ENCODE measurements at places on chromosomes 12 and 14.

GRCh38 chr12:6563448-6564050, 4.5 kb downstream of the NOP2 start:
- DNase-seq, result no peak

GRCh38 chr12:71857657-71858056, 18.1 kb downstream of the TBC1D15 start:
- DNase-seq, result no peak

DNA sequence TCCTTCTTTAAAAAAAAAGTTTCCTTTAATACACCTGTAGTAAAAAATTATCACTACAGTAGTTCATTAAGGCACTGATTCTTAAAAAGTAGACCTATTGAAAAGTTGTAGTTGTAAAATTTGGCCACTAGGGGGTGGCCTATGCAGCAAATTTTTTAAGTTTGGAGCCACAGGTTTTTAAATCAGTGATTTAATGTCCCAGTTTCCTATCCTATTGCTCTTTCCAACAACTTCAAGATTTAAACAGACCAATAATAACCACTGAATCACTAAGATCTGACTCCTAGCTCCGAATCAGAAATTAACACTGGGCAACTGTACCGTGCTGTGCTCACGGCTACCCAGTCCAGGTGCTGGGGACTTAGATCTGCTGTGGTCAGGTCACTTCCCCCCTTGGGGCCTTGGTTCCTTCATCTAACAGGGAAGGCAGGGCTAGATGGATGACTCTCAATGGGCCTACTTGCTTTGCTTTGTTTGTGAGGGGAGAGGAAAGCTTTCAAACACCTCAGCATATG, 279.3 kb downstream of the MED13L start:
- no peak for DNase-seq

DNA sequence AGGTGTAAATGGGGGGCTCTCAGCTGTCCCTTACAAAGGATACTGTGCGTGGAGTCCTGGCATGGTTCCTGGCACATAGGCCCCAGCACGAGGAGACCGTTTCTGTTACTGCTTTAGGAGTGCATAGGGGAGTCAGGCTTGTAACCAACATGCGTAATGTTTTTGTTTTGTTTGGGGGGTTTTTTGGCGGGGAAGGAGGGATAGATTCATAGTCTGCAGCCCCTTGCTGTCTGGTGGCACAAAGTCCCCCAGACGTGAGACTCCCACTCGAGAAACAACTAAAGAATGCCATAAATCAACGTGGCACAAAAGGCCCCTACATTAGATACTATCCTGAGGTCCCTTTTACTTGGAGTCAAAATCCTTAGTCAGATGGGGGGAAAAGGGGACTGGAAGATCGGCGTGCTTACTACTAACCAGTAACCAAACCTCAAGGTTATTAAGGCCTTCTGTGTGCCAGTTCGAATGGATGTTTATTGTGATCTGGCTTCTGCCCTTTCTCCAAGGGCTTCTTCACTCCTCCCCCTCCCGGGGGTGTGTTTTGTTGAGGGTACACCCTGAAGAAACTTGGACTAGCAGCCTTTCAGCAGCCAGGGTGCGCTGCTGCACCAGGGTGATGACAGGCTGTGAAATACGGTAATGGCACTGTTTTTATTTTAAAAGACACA, 874 bp downstream of the ISCU start:
- peak; percentile 78 for DNase-seq

DNA sequence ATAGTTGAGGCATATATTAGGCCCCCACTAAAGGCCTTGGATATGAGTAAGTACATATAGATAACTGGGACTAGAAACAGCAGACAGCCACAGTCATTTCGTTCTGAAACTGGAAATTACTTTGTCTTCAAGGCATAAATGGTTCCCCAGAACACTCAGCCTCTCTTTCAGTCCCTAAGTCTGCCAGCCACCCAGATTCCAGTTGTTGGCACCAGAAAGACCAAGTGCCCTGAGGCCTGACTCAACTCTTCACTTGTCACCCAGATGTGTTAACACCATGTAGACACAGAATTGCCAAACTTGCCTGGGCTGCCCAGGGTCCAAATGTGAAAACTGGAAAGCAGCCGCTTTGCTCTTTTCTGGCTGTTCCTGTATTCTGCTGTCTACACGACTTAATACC, 3.0 kb upstream of the LGALS3 start:
- no peak for DNase-seq

DNA sequence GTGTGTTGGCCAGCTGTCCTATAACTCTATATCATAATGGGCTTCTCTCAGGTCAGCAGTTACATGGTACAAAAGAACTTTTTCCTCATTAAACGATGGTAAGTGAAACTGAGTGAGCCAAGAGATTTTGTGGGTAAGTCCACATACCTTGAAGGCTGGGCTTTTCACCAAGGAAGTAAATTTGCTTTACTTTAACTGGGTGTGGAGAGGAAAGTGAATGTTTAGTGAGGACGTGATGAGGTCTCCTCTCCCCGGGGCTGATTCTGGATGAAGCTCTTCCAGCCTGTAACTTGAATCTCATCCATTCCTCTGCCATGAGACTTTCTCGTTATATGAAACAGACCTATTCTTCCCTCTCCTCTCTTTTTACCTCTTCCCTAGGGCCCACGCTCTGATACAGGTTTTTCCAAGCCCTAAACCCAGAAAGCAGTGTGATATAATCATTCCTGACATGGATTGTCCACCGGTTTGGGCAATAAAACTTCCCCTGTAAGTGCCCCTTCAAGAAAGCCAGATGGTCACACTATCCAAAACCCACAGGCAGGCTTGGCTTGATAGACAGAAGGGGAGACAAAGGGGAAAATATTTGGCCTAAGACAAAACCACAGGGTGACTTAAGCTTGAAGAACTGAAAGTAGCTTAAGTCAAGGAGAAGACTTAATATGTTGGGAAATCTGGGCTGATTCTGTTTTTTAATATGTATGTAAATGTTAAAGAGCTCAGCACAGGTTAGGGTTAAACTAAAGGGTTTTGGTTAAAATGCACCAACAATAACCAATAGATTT, 50.3 kb downstream of the CIT start:
- DNase-seq, result no peak

GRCh38 chr12:15684896-15685658, 104.1 kb downstream of the EPS8 start:
- DNase-seq, result no peak

DNA sequence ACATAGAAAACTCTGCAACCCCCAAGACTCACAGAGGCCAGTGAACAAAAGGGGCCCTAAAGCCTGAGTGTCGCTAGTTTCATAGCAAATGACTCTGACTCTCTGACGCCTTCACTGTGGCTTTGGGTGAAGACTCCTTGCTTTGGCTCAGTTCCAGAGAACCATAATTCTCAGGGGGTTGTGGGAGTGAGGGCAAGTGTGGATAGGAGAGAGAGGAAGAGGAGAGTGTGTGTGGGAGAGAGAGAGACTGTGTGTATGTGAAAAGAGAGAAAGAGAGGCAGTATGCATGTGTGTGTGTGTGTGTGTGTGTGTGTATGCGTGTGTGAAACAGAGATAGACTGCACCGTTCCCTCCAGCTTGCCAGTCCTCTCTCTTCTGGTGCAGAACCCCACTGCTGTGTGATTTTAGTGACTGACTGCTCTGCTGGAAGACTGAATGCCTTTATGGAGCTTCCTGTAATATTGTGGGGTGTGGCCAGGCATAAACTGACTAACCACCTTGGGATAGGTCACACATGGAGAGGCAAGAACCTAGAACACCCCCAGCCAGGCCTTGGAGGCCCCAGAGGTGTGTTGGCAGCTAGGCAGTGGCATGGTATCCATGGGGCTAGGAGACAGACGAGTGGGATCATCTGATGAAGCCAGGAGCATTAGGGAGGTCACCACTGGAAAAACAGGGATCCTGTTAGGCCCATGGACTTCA, 45.9 kb upstream of the STXBP6 start:
- no peak for DNase-seq

GRCh38 chr12:90112666-90113065, 404.0 kb upstream of the ATP2B1 start:
- no peak for DNase-seq

DNA sequence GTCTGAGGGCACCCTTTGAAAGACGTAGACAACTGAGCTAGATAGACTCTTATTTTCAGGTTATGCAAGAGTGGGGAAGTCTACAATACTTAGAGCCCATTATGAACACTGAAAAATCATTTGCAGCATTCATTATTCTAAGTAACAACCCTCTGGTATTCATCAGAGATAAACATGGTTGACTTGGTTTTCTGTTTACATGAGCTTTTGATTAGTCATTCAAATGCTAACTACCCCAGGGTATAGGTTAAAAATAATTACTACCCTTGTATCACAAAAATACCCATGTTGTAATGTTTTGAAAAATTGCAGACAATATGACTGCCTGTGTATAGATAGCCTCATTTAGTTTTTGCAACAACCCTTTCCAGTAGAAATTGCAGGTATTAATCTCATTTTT, 78.5 kb downstream of the PPFIBP1 start:
- DNase-seq, result no peak

DNA sequence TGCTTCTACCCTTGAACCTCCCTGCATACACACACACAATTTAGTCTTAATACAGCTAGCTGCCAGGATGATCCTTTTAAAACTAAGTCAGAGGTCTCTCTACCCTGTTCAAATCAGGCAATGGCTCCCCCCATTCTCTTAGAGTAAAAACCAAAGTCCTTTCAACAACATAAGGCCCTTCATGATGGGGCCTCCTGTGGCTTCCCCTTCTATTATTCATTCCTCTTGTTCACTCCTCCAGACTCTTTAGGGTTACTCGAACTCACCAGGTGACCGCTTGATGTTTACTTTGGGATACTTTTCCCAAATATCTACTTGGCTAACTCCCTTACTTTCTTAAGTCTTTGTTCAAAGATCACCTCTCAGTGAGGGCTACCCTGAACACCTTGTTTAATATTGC, 30.4 kb downstream of the DENND5B start:
- DNase-seq, result no peak
